Caki2 (cell line): ENCODE measurements at places on chromosomes 4 and X. TPM values are rescaled to one million over a fixed set of nuclear protein-coding genes. Genes with fewer than 3 reads are reported as not detected.

Gene PWWP3B
- not detected in 2 replicates for total RNA-seq

Gene FABP2
- total RNA-seq, result not detected in 2 replicates

- DNase-seq, result no peak
These were observed 20.2 kb downstream of the PPA2 start for GRCh38 chr4:105453550-105454205.

DNA sequence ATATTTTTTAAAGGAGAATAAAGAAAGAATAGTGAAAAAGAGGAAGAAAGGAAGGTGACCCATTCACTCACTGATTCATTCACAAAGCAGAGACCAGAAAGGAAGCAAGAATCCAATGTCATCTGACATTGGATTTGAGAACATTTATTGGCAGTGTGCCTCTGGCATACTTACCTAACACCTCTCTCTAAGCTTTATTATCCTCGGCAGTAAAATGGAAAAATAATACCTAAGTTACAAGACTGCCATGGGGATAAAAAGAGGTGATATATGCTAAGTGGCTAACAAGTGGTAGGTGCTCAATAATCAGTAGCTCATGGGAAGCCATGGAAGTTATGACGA, 41.6 kb upstream of the PPARGC1A start:
- no peak for DNase-seq

GRCh38 chr4:10186228-10187214, 69.9 kb upstream of the WDR1 start:
- DNase-seq, result no peak
